ENCODE measurements at places on chromosomes 6 and 20.
A peak's percentile ranks its signal among the peaks of the same experiment; 100 is the strongest.

DNA sequence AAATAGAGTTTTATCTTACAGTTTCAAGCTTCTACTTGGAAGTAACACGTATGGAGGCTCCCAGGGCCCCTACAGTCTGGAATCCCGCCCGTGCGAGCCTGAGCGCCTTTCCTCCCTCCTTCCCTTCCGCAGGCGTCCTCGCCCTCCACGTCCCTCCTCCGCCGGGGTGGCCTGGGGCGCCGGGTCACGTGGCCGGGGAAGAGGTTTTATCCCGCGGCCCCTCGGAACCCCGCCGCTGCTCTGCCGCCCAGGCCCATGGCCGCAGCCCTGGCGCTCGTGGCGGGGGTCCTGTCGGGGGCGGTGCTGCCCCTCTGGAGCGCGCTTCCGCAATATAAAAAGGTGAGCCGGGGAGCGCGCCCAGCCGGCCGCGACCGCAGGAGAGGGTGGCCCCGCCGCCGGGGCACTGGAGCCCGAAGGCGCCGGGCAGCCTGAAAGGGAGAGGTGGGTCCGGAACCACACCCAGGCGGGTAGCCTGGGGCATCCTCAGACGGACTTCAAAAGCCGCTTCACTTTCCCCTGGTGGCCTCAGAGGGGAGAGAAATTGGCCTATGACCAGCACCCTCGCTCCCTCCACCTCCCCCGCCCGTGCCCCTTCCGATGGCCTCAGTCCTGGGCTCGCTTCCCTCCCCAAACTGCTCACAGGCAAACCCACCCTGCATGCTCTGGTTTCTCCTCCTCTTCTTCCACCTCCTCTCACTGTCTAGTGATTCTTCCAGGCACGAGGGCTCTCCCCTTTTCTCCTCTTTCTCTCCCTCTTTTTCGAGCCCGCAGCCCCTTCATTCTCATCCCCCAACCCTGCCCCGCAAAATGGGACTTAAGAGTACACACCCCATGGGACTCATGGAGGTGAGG is at the start of gene CLPSL2:
TSS of gene CLPSL2 (plus strand) at position 235 of the 852 bp plus-strand sequence. CDS start at position 256, 21 bp downstream.
- no peak for DNase-seq

DNA sequence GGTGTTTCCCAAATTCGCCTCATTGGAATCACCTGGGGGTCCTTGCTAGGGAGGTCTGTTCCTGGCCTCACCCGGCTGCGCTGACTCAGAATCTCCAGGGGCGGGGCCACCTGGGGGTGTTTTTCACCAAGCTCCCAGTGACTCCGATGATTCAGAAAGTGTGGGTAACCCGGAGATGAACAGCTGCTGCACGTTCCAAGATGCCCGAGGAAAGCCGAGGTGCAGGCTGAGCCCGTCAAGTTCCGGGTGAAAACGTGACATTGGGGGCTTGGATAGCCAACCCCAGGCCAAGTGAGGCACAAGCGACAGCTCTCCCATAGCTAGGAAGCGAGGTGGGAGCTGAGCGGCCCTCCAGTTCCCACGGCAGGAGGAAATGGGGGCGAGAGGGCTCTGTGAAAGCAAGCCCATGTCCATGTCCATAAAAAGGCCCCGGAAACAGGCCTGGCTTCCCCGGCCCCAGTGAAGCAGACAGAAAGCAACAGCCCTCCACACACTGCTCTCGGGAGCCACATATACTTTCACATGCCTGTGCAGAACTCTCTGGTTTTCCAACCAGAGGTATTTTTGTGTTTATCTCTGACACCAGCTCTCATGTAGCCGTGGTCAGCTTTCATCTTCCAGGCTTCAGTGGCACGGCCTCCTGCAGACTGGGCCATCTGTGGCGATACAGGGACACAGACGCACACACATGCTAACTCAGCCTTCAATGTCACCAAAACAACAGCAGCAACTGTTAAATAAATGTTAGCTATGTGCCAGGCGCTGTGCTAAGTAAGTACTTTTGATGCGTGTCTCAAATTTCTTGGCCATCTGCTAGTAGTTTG is 90.7 kb upstream of the CCDC28A start:
- peak; percentile 46 for DNase-seq

GRCh38 chr6:22041797-22042480 is 254.9 kb downstream of the PRL start:
- peak; percentile 32 for DNase-seq

GRCh38 chr6:21327326-21328112 is 266.0 kb upstream of the SOX4 start:
- no peak for DNase-seq

DNA sequence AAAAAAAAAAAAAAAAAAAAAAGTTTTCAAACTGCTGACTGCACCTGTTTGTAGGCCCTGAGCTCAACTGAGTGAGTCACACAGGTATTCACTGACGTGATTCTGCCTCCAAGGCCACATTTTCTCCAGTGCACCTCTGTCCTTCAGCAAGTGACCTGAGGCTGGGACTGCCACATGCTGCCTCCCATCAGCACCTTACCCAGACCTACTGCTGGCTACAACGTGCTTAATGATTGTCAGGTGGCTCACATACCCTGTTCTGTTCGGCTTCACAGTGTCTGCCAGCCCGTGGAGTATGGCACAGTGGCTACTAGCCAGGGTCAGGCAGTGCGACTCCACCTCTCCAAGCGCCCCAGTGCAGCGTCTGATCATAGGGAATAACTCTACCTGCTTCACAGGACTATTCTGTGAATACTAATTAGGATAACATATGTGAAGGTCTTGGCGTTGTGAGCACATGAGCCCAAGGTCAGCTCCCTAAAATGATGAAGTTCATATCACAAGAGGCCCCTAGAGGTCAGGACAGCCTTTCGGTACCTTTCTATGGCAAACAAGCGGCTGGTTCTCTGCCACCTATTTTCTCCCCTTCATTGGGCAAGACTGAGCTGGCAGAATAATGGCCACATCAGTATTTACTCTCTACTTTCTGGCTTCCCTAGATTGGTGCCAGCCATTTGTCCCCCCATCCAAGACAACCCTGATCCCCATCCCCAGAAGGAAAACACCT is 28.1 kb downstream of the RIPOR3 start:
- DNase-seq: no peak

DNA sequence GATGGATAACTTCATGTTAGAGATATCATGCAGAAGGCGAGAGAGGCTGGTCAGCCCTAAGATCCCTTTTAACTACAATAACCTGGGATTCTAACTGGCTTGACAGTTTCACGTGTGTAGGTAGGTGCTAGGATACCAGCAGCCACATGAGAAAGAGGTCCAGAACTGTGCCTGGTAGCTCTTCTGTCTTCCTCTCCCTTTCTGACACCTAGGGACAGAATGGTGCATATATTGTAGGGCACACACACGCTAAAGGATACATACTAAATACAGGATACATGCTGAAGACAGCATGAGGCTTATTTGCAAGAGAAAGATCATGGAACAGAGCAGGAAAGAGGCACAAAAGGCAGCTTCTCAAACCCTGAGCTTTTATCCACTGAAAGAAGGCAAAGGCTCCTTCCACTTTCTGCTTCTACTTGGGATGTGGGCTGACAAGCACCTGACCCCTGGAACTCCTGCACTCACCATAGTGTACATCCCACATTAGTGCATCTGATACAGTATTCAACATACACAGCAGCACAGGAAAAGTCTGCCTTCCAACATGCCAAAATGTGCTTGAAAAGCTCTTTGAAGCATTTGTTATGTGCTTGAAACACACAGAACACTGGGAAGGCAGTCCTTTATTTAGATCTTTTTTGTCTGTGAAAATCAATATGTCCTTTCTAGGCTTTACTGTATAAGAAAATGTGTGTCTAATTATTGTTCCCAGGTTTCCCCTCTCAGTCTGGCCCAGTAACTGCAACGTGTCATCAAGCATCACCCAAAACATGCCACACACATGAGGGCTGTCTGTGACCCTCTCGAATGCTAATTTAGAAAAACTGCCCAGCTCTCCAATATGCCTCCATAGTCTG is 3.2 kb downstream of the SLC22A23 start:
- DNase-seq: no peak

DNA sequence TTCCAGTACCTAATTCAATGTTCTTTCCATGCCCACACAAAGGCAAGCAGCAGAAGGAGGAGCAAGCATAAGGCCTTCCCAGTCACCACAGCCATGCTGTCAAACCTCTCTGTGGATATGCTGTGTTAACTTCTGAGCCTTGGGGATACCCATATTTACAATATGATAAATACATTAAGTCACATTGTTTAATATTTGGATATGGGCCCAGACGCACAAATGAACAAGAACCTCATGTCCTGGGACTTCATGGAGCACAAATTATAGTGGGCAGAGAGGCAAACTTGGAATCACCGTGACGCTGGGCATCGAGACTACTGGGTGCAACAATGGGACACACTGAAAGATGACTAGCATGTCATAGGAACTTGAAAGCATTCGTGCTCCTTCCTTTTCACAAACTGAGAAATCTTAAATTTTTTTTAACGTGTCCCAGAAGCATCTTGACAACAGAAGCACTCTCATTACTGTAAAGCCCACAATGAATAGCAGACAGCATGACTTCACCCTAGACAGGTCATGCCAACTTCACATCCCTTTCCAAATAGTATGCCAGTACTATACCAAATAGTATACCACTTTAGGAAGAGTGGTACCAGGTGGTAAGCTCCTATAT is 16.0 kb downstream of the SOD2 start:
- DNase-seq: no peak

DNA sequence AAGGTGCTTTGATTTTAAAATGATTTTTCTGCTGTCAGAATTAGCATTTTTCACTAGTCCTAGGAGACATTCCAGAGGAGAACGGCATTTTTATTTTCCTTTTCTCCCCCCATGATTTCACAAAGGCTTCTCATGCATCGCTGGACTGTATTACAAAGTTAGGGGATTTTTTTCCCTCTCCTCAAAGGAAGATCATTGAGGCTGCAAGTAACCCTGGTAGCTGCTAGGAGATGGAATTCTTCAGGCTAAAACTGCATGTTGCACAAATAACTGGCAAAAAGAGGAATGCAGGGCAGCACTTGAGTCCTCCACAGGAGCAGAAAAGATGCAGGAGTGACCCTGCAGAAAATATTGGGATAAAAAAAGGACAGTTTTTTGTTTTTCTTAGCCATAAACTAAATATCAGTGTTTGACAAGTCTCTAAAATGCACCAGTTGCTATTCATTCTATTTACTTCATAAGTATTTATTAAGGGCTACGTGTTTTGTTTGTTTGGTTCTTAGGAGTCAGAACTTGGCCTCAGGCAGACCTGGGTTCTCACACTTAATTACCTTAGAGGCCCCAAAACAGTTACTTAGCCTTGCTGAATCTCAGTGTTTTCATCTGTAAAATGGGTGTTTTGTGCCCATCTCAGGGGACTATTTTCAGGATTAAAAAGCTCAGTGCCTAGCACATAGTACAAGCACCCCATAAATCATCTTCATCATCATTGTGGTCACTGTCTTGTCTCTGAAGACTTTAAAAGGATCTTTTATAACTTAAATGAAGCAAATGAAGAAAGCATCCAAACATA is 144.5 kb upstream of the ID4 start:
- no peak for DNase-seq

DNA sequence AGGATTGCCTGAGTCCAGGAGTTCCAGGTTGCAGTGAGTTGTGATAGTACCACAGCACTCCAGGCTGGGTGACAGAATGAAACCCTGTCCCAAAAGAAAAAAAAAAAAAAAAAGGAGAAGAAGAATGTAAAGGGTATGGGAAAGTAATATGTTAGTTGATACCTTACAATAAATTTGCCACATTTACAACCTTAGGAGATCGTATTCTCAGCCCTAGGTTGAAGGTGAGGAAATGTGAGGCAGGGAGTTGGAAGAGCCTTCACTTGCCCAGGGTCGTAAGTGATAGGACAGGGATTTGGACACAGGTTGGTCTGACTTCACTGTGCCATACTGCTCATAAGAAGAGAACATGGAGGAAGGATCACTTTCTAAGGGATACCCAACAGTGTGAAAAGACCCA is 68.6 kb downstream of the BMP6 start:
- DNase-seq: no peak

DNA sequence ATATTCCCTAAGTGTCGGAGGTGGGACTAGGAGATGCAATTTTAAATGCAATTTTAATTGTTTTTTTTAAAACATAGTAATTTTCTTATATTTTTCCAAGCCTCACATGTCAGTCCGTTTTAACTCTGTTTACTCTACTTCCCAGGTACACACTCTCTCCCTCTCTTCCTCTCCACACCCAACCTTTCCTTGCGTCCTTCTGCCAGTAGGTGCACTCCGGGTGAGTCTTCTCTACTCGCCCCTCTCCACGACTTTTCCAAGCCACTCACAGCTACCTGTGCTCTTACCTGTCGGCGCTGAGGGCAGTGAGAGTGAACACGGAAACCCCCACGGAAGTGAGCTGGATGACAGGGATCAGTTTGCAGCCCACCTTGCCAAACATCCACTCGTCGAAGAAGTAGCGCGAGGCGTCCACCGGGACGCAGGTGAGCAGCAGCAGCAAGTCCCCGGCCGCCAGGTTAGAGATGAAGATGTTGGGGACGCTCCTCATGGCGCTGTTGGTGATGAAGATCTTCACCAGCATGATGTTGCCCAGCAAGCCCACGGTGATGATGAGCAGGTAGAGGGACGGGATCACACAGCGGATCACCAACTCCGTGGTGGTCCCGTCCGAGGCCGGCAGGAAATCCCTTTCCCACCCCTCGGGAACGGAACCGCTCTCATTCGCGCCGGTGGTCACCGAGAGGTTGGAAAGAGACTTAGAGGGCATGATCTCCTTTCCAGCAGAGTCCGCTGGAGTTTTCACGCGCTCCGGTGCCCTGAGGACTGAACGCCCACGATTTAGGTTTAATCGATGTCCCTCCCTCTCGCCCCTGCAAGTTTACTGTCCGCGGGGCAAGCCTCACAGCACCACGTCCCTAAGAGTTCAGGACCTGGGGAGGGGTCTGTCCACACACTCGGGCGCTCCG is 44.5 kb upstream of the GJE1 start:
- no peak for DNase-seq

GRCh38 chr20:51493346-51493791 is 49.1 kb downstream of the NFATC2 start:
- DNase-seq: no peak

DNA sequence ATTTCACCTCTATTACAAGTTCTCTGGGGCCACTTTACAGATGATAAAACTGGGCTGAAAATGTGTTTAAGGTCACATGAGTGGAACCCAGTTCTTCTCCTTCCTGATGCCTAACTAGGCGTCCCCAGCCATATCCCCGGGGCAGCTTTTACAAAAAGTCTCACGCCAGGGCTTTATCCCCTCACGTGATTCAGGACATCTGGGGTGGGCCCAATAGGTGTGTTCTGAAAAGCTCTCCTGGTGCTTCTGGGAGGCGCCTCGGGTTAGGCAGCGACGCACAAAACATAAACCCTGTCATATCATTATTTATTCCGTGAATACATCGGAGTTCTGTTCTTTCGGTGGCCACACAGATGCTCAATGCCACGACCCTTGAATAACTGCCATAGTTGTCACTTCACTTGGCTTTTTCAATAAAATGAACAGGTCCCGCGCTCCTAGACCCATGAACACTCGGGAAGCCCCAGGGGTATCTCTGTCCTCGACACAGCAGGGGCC is 32.1 kb downstream of the SF3B5 start:
- DNase-seq: no peak

Data from AG09309 (cell line).